ENCODE measurements at places on chromosomes 2 and 18.

- DNase-seq: no peak
Observed at GRCh38 chr18:79186649-79187048, 117.5 kb downstream of the ATP9B start.

DNA sequence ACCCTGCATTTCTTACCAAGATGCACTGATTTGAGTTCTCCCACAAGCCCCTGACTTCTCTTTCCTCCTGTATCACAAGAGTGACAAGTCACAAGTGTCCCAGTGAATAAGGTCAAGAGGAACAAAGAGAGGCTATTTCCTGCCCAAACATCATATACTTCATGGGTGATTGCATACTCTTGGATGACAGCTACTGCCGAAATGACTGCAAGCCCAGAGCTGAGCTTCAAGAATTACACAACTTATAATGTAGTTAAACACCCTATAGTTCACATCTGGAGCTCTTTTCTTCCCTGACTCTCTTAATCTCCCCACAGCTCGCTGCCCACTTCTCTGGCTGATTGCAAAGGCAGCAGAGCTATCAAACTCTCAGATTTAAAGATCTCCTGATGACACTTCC lies 289.7 kb upstream of the PARD3B start:
- no peak for DNase-seq

- DNase-seq: no peak
Observed at GRCh38 chr2:41431756-41432155, 616.1 kb upstream of the PKDCC start.

DNA sequence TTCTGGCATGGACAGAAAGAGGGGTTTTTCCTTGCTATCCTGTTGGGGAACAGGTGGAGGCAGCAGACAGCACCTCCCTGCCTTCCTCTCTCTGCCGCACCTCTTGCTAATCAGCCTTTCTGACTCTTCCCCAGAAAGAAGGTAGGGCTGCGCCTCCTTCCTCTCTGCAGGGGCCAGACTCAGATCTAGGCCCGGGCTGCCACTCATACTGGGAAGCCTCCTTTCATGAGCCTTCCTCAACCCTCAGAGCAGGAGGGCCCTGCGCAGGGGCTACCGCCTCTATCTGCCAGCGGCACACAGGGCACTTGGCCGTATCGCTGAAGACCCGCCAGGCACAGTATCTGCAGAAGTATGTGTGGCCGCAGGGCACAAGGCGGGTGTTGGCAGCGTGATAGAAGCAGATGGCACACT lies 7.1 kb downstream of the NEURL3 start:
- DNase-seq: no peak

GRCh38 chr18:48622911-48623431 lies 84.1 kb downstream of the CTIF start:
- DNase-seq: no peak

Data from stimulated activated CD8-positive, alpha-beta memory T cell treated with anti-CD3 and anti-CD28 coated beads, Interleukin-4, amount 100 ng/mL, for 4 hours (primary cell).